ENCODE measurements at places on chromosomes 3 and 15.

DNA sequence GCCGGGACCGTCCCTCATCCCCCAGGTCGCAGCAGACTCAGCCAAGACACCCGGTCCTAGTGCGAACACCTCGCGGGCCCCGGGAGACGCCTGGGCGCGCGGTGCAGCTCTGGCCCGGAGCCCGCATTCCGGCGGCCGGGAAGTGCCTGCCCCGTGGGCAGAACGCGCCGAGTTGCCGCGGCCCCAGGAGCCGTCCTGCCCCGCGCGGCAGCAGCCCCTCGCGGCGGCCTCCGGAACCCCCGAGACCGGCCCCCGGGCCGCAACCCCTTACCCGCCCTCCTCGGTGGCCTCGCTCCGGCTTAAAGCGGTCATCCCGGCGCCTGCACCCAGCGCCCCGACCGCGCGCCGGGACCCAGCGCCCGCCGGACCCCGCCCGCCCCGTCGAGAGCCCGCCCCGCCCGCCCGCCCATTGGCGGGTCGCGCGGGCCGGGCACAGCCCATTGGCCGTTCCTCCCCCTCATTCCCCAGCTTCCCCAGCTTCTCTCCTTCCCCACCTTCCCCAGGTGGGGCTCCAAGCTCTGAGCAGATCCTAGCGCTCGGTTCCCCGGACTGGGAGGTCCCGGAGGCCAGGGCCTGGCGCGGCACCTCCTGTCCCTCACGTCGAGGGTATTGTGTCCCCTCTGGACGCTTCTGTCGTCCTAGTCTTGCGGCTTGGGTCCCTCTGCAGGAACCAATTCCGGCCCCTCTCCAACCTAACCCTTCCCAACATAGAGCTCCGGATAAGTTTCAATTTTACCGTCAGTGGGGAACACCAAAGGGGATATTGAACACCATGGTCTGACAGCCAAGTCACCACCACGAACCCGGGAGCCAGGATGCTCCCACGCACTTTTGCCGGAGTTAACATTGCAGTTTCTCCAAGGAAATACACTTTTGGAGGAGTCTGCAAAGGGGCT is at the start of gene GRAMD2A:
Gene GRAMD2A (minus strand): TSS at position 328 of the 896 bp plus-strand sequence.
- DNase-seq, result peak; percentile 61

DNA sequence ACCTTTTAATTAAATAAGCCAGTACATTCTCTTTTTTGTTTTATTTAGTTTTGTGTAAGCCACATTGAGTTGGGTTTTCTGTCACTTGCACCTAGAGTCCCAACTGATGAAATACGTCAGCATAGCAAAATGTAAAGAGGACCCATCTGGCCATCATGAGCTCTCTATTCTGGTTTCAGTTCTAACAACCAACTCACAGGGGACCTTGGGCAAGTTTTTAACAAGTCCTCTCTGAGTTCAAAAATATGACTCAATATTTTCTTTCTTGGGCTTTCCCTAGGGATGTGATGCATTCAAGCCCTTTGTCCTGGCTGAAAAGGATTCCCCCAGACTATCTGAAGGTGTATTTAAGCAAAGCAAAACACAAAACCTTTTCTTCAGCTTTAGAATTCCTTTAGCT is 32.9 kb downstream of the PLCH1 start:
- no peak for DNase-seq

- no peak for DNase-seq
These were observed 1.2 kb upstream of the ATRIP start for GRCh38 chr3:48445277-48445882.

GRCh38 chr3:72163809-72164634 is 379.1 kb upstream of the PROK2 start:
- DNase-seq, result no peak

- no peak for DNase-seq
These were observed 179.9 kb downstream of the MCTP2 start for GRCh38 chr15:94411285-94411684.

Data from NCI-H510A (cell line).